Left renal cortex interstitium (tissue), 4 donors: ENCODE measurements at places on chromosomes 12 and 14.

DNA sequence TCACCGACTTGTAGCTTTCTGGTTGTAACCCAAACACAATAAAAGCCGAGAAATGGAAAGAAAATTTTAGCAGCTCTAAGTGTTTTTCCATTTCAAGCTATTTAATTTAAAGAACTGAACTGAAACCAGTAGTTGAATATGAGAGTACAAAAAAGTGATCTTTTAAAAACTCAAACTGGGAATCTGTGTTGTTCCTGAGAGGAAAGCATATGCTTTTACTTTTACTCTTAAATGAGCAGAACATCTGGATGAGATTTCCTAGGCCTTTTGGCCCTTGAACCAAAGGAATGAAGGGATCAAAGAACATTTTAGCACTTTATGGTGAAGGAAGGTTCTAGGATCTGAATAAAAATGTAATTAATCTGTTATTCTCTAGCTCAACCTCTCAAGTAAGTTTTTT is 1.3 kb downstream of the KERA start:
- no peak for DNase-seq

DNA sequence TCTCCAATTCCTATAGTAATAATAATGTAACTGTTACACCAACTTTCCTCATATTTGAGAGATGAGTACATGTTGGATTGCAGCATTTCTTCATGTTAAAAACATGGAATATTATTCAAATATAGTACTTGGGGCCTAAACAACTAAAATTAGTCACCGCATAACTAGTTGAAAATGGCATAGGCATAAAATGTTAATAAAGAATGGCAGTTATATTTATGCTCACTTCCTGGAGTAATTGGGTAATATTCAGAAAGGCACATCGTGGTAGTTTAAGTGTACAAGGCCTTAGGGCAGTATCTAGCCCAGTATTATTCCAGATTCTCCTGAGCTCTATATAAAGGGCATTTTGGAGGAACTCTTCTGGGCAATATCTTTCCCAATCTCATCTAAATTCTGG is 46.0 kb downstream of the ERGIC2 start:
- DNase-seq, result no peak

DNA sequence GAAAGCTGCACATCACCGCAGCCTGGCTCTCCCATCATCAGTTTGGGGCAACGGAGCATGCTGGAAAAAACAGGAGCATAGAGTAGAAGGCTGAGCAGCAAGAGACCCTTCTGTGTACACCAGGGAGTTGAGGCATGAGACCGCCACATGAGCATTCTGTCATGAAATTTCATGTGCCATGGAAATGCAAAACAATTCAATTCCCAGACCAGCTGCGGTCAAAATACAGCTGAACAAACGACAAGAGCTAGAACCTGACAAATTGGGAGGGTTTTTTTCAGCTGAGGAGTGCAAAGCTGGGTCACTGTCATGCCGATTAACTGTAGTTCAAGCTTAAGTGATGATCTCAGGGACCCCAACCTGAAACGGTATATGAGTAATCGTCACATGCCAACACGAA is 37.1 kb downstream of the TMEM30B start:
- DNase-seq, result no peak

DNA sequence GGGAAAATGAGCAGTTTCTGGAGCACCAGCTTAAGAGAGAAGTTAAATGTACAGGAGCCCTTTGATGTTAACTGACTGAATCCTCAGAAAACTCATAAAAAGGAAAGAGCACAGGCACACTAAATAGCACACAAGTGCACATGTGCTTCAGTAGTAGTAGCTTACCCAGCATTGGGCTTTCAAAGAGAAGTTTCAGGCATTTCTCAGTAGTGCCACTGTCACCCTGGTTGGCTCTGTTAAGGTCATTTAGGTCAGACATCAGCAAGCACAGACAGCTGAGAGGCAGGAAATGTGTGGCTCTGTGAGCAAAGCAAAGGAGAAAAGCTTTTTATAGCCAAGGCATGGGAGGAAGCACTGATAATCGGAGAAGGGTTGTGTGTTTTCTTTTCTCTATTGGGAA is 96.3 kb upstream of the HIF1A start:
- DNase-seq, result no peak
